Inflammatory macrophage (primary cell): ENCODE measurements at places on chromosomes 6 and 20.

GRCh38 chr6:105810105-105810921 lies 275.8 kb upstream of the PRDM1 start:
- DNase-seq, result peak; percentile 87

DNA sequence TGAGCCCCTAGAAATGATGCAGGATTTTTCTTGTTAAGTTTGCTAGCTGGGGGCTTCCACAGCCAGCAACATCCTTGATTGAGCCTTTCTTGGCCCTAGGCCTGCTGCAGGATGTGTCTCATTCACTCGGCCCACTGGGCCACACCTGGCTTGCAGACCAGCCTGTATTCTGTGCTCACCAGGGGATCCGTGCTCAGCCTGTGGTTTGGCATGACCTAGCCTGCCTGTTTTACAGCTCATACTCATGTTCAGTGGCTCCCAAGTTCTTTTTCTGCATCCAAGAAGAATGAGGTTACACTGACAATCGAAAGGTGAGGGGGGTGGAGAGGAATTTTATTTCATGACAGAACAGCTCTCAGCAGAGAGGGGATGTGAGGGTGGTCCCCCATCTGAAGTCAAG lies 263.4 kb downstream of the RIMS1 start:
- no peak for DNase-seq

GRCh38 chr6:104771258-104771832 lies 88.4 kb downstream of the HACE1 start:
- DNase-seq, result no peak

GRCh38 chr6:91166271-91167046 lies 579.6 kb upstream of the MAP3K7 start:
- DNase-seq, result no peak

GRCh38 chr20:32439132-32439829 lies 81.2 kb downstream of the ASXL1 start:
- no peak for DNase-seq

GRCh38 chr20:49544535-49544934 lies 23.4 kb downstream of the PTGIS start:
- DNase-seq, result no peak

GRCh38 chr6:41036186-41036585 lies 2.8 kb downstream of the UNC5CL start:
- DNase-seq, result no peak

DNA sequence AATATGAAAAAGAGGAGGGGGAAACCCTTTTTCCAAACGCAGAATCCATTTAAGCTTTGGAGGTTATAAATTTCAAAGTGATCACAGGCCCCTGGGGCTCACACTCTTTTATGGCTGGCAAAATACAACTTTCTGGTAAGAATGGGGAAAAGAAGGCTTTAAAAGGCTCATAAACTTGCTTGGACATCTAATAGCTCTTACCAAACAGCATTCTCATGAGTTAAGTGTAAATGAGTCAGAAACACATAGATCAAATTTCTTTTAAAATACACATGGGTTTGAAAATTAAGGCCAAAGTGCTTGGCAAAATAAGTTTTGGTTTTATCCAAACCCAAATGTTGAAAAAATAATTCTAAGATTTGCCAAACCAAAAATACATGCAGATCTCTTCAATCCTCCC lies 154.6 kb downstream of the SOBP start:
- no peak for DNase-seq
